Naive thymus-derived CD4-positive, alpha-beta T cell (primary cell): ENCODE measurements at places on chromosomes 6 and 20.

GRCh38 chr6:88006557-88006956 lies 41.1 kb upstream of the SPACA1 start:
- DNase-seq, result no peak

DNA sequence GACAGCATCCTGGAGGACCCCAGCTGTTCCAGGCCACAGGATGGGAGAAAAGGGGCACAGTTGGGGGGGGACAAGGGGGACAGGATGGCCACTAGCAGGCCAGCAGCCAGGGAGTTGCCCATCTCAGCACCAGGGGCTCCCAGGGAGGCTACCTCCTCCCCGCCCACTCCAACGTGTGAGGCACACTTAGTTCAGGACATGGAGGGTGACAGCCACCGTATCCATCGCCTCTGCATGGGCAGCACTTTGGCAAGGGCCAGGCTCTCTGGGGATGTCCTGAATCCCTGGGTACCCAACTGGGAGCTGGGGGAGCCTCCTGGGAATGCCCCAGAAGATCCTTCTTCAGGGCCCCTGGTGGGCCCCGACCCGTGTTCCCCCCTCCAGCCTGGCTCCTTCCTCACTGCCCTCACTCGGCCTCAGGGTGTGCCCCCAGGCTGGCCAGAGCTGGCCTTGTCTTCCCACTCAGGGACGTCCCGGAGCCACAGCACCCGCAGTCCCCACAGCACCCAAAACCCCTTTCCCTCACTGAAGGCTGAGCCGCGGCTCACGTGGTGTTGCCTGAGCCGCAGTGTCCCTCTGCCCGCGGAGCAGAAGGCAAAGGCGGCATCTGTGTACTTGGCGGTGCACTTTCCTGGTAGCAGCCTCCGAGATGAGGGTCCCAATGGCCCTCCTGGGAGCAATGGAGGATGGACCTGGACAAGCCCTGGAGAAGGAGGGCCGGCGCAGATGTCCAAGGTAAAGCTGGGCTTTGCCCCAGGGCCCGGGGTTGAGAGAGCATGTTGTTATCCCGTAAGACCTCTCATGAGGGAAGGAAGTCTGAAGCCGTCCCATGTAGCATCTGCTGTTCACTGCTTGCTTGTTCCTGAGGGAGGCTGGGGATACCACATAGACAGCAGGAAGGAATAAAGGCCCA lies 30.7 kb downstream of the ZNF831 start:
- no peak for DNase-seq

DNA sequence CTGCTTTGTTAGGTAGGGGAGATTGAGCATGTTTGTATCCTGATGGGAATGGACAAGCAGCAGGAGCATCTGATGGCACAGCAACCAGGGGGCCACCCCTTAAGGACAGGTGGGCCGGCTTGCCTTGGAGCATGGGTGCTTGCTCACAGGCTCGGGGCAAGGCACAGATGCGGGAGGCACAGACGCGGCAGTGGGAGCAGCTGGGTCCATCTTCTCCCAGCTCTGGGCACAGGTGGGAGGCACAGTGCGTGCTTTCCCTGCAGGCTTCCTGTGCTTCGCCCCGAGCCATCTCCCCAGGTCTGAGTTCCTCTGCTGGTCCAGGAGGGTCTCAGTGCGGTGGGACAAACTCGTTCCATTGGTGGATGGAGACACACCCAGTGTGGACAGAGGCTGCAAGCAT lies 73.6 kb upstream of the BHLHE23 start:
- no peak for DNase-seq

GRCh38 chr20:53672484-53673129 lies 79.0 kb upstream of the ZNF217 start:
- DNase-seq, result no peak

- DNase-seq, result no peak
Measured at GRCh38 chr6:13406781-13407180, 78.4 kb upstream of the TBC1D7 start.

DNA sequence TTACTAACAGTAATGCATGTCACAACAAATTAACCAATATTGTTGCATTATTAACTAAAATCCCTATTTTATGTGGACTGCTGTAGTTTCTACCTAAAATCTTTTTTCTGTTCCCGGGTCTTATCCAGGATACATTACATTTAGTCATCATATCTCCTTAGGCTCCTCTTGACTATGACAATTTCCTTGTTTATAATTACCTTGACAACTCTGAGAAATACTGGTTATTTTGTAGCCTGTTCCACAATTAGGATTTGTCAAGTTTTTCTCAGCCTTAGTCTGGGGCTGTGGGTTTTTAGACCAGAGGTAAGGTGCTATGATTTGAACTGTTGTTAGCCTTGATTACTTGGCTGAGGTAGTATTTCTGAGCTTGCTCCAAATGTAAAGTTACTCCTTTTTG lies 3.7 kb downstream of the FBXO5 start:
- DNase-seq, result no peak

GRCh38 chr20:15220009-15220656 lies 882.7 kb upstream of the FLRT3 start:
- no peak for DNase-seq

GRCh38 chr6:21143645-21144044 lies 449.9 kb upstream of the SOX4 start:
- no peak for DNase-seq

- DNase-seq, result no peak
Measured at GRCh38 chr6:41650120-41650519, 11.9 kb downstream of the MDFI start.

GRCh38 chr6:150409576-150410066 lies 40.8 kb downstream of the IYD start:
- DNase-seq, result no peak

- DNase-seq, result no peak
Measured at GRCh38 chr6:43708860-43709653, 21.5 kb upstream of the MRPS18A start.

- DNase-seq, result no peak
Measured at GRCh38 chr20:59316911-59317731, 16.7 kb downstream of the EDN3 start.

GRCh38 chr6:25560865-25561264 lies 91.2 kb upstream of the SCGN start:
- DNase-seq, result no peak

GRCh38 chr6:26342106-26343004 lies 22.6 kb upstream of the BTN3A2 start:
- no peak for DNase-seq

- no peak for DNase-seq
Measured at GRCh38 chr6:150939399-150939798, 73.9 kb downstream of the MTHFD1L start.
